ENCODE measurements at places on chromosomes 5 and 9.

- DNase-seq = peak; percentile 20
These were observed 23.1 kb upstream of the NSMF start for GRCh38 chr9:137482094-137482781.

- DNase-seq = no peak
These were observed 419.9 kb downstream of the CCDC171 start for GRCh38 chr9:15972760-15973159.

GRCh38 chr5:151492729-151493128 lies 45.3 kb downstream of the SLC36A1 start:
- peak; percentile 42 for DNase-seq

DNA sequence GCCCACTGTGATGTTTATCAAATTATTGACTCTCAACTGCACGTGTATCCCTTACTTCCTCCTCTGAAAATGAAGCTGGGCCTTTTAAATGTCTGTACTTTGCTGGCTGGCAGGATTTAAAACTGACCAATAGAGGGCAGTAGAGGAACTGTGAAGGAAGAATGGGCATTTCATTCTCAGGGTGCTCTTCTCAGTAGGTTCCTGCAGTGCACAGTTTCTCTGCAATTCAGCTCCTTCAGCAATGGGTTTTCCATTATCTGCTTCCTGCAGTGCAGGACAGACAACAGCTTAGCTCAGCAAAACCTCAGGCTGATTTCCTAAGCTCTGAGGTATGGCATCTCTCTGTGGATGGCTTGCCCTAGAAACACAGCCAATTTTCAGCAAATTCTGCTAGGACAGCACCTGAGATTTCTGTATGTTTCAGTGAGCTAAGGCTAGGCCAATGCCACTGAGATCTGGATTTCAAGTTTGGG lies 298.4 kb upstream of the PRDM9 start:
- DNase-seq = peak; percentile 46

DNA sequence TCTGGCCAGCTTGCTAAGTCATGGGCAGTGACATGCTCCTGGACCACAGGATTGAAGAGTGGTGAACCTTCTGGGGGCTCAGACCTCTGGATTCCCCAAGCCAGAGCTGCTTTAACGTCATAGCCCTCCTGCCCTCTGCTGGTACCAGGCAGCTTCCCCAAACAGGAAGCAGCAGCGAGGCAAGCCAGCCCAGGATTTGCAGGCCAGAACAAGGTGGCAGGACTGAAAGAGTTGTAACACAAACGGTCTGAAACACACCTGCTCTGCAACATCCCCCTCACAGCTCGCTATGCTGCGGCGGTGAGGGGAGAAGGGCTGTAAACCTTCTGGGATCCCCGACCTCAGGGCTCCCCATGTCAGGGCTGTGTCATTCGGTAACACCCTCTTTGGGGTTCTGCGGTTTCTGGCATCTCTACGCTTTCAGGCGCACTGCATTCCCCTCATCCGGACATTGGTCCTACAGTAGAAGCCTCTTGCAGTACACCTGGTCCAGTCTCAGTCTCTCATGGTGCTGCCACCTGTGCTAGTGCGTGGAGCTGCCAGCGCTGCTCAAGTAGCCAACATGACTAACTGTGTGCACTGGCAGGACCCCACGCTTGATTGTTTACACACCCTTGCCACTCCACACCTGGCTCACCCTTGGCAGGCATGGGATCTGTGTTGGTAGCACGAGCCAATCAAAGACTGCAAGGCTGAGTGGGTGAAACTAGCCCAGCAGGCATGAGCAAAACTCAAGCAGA lies 893.3 kb downstream of the PTPRD start:
- DNase-seq = no peak

Data from RCC 7860 (cell line).